ENCODE measurements at places on chromosomes 2 and 18. TPM values are rescaled to one million over a fixed set of nuclear protein-coding genes. Genes with fewer than 3 reads are reported as not detected.

DNA sequence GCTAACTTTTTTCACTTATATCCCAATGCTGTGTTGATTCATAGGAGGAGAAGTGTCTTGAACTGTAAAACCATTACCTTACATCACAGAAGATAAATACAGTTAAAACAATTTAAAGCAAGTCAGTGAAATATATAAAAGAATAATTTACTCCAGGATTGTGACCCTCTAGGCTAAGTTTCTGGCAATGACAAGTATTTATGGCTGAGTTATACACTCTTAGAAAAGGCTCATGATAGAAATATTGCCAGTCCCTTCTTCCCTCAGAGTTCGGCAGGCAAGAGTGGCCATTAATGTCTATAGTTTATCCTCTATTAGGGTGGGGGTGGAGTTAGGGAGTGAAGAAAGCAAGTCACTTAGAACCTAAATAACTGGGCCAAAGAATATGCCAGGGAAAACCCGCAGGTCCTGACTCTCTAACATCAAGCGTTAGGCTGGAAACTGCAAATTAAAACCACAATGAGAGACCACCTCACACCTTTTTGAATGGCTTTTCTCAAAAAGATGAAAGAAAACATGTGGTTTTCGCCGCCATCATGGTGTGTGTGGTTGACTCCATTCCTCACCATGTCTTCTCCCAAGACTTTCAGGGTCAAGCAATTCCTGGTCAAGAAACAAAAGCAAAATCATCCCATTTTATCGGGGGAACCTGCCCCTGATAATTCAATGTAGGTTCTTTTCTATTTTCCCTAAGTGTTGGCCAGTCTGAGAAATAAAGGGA lies 69.3 kb downstream of the CD226 start:
- DNase-seq: no peak

EVX2 gene
- total RNA-seq: not detected

KATNAL2 gene
- total RNA-seq: 3.1 TPM

GRCh38 chr2:166081852-166082251 lies 46.0 kb downstream of the SCN1A start:
- no peak for DNase-seq

DNA sequence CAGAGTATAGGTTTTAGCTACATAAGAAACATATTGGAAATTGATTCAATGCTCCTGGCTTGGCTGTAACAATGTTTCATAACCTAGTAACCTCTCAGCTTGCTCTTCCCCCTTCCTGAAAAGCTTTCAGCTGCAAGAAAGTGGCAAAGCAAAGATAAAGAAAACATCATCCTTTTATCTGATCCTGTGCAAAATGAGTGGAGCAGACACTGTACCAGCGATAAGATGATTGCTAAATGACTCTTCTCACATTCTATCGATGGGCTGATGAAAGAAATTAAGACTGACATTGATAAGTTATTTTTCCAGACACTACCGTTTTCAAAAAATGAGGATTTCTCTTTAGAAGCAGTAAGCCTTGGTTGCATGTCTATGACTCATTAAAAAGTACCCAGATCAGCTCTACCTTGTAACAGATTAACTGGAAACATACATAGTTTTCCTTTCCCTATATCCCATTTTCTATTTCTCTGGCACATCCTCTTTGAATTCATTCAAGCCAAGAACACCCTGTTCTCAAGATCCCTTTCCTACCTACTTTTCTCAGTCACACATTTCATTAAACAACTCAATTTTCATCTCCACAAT lies 87.1 kb upstream of the LYPD1 start:
- DNase-seq: no peak

DNA sequence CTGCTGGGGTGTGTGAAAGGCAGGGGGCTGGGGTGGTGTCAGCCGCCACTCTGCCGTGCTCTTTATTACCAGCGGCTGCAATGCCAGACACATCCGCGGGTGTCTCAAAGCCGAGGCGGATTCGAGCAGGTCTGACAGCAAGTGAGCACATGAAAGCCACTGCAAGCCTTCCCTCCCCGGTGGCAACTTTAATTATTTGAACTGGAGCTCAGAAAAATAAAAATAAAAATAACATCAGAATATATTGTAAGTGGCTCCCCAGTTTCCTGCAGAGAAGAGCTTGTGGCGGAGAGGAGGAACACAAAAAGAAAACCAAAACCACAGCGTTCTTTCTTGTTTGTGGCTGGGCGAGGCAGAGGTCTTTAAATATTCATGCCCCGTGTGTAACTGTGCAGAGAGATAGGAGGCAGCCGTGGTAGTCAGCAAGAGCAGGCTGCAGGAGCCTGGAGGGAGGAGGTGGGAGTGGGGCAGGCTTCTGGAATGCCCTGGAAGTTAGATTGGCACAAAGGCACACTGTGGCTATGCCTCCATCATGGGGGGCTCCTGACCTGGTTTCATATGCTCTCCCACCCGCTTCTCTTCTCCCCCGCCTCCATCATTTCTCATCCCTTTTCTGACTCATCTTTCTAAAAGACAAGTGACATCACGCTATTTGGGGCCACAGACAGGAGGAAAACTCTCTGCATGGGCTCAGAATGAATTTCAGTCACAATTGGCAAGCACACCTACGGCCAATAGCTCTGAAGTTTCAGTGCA lies 199.8 kb downstream of the CLIP4 start:
- DNase-seq: peak; percentile 34

GRCh38 chr2:120746144-120746543 lies 10.5 kb downstream of the GLI2 start:
- DNase-seq: no peak
